Effector CD4-positive, alpha-beta T cell (primary cell): ENCODE measurements at places on chromosomes 6 and 20.

DNA sequence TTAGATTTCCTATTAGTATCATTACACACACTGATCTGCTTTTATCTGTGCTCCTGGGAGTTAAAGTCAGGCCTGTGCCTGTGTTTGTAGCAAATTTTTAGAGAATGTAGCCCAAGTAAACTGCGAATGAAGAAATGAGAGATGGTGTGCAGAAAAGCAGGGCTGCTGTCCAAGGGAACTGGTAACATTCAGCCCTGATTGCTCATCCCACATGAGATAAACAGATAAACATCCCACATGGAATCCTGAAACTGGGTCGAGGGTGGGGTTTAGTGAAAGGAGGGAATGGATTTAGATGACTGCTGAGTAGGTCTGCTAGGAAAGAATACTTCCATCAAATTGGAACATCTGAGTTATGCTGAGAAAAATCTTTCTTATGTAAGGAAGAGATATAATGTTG is 69.1 kb downstream of the GRIK2 start:
- DNase-seq = no peak

DNA sequence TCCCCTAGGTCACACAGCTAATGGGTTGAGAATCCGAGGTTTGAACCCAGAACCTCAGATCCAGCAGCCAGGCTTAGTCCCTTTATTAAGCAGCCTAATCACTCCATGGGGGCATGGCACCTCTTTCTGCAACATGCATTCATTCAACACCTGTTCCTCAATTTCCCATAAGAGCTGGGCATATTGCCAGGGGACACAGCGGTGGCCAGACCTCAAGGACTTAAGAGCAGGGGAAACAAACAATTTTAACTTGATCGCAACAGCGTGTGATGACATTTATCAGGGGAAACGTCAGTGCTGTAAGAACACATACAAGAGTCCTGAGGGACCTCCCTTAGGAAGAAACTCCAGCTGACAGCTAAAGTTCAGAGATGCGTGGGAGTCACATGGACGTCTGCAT is 267.4 kb upstream of the CDH4 start:
- no peak for DNase-seq

DNA sequence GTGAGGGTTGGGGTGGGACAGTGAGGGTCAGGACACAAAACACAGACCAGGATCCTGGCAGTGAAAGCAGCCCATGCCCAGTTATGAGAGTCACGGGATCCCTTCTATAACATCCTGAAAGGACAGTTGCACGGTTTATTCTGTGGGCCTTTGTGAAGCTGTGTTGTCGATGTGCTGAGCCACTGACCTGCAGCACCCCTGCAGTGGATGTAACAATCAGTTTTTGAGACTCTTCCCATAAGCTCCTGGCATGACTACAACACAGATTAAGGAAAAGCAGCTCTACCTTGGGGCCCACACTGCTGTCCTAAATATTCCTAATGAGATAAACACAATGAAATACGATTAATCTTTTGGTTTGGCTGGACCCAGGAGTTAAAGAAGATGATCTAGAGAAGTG is 3.7 kb downstream of the PYGB start:
- no peak for DNase-seq

- DNase-seq = no peak
Measured at GRCh38 chr20:14882157-14882556, 544.7 kb upstream of the FLRT3 start.

DNA sequence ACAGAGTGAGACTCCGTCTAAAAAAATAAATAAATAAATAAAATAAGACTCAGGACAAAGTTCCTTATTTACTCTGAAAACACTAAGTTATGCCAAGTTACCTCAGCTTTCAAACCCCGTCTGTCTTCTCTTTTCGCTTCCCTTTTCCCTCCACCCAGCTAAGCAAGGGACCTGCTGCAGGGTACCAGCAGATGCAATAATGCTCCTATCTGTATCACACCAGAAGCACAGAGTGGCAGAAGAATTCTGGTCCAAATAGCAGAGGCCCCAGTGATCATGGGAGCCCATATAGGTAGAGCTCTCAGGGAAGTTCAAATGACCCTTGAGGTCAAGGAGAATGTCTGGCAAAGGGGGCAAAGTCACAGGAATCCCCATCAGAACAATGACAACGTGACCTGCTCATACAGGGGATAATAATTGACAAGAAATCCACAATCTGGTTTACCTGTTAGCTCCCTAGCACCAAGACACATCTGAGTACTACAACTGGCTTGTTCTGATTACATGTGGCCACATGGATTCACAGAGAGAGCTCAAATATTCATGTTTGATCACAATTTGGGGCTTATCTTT is 8.7 kb downstream of the GCM1 start:
- DNase-seq = no peak

GRCh38 chr20:32418376-32418775 is 60.2 kb downstream of the ASXL1 start:
- no peak for DNase-seq

DNA sequence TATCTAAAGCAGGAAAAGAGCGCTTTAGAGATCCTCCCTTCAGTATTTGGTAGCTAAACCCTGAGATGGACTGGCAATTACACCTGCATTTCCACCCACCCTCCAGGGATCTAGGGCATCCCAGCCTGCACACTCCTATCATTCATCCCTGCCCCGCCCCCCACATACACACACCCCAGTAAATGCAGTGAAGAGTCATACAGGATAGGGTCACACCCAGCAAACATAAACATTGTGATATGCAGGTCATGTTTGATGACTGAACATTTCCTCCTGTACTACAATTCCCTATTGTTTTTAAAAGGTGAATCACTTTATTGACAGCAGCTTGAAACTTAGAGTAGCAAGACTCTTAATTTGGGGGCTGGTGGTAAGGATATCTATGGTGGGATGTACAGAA is 112.9 kb downstream of the FOXO3 start:
- no peak for DNase-seq

- no peak for DNase-seq
Measured at GRCh38 chr6:139640448-139640847, 266.0 kb upstream of the CITED2 start.

DNA sequence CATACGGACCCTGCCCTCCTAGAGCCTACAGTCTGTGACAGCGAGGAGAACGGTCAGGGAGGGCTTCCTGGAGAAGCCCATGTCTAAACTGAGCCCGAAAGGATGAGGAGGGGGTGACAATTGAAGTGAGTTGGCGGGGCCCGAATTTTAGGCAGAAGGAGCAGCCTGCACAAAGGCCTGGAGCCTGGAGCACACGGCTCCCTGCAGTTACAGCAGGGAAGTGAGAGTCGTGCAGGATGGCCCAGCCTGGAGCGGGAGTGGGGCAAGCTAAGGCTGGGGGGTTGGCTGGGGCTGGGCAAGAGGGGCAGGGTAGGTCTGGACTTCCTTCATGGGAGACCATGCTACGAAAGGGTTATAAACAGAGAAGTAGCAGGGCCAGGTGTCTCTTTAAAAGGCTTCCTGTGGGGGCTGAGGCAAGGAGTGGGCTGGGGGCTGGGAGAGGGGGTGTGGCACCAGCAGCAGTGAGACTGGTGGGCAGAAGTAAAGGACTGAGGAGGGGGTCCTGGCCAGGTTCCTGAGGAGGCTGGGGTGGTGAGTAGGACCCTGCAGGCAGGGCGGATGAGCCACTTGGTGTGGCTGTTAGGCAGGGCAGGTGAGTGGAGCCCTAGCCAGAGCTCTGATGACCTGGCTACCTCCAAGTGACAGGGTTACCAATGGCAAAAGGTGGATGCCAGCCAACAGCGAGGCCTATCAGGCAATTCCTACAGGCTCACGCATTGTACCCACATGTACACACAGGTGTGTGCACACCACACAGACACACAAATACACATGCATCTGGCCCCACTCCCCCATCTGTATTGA is 119.2 kb downstream of the MRPL14 start:
- no peak for DNase-seq

- DNase-seq = no peak
Measured at GRCh38 chr6:128029826-128030225, 129.0 kb upstream of the THEMIS start.

- DNase-seq = no peak
Measured at GRCh38 chr20:13243826-13244376, 22.8 kb downstream of the ISM1 start.

- no peak for DNase-seq
Measured at GRCh38 chr6:170212956-170213636, 77.8 kb downstream of the DLL1 start.

- DNase-seq = no peak
Measured at GRCh38 chr6:127972815-127973214, 72.0 kb upstream of the THEMIS start.

- no peak for DNase-seq
Measured at GRCh38 chr20:31717478-31718201, 5.0 kb downstream of the BCL2L1 start.

DNA sequence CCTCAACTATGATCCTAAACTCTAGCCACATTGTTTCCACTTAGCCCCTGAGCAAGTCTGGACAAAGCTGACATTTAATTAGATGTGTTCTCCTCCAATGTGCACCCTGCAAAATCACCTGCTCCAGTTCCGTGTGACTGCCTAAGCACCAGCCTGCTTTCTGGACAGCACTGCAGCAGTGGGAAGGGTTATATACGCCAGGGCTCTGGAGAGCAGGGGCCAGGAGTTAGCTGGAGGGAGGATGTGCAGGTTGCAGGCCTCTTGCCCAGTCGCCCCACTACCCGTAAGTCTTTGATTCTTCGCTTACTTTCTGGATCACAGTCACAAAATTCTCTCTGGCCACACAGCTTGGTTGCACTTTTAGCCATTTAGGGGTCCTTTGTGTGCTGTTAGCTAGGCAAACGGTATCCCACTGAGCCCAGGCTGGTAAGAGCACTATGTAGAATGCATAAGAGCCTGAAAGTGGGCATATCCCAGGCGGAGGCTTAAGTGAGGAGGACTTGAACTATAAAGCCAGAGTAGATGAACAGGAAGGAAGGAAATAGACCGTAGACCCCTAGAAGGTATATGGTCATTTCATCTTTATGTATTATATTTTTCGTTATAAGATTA is 10.7 kb upstream of the PLEKHG1 start:
- DNase-seq = no peak

DNA sequence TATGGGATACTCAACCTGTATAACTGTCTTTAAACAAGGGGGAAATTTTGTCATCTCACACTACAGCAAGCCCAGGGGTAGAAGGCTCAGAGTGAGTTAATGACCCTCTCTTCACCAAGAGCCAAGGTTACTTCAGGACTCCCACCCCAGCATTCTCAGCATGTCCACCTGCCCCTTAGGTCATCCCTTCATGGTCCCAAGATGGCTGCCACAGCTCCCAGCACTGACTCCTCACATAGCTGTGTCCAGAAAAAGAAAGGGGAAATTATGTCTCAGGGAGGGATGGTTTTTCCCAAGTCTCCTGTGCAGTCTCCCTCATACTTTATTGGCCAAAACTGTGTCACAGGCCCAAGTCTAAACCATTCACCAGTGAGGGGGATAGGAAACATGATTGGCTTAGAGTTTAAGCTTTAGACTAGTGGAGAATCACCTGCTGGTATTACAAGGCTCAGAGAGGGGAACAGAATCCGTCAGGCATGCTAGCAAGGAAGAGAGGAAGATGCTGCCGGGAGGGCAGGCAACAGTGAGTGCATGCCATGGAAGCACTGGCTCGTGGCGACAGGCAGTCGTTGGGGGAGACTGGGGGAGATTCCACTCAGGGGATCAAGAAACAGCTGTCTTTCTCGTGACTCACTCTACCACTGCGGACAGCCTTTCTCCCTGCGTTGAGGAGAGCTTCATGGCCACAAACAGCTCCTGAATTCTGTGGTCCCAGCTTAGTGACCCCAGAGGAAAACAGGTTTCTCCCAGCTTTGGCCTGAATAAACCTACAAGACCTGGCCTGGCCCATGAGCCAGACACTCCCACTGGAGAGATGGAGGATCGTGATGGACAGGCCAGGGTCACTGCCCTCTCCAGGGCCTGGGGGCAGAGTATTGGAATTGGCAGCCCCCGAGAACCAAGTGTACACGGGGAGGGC is 37.2 kb downstream of the HM13 start:
- no peak for DNase-seq
